Ovary (tissue), 10 donors: ENCODE measurements at places on chromosomes 3 and 15. TPM values are rescaled to one million over a fixed set of nuclear protein-coding genes. Genes with fewer than 3 reads are reported as not detected.

DNA sequence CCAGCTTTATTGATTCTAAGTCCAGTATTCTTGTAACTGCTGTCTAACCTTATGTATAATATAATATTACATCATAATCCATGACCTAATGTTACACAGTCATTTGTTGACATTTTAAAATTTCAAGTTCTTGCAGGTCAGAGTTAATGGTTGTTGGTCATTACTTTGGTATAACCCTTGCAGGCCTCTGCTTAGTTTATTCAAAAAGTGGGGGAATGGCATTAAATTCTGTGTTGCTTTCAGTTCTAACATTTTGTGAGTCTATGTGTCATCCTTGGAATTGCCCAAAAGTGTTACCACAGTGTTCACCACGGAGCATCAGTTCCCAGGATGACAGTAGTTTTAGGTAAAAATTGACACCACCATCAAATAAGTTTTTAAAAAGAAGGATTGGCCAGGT is 174.8 kb upstream of the BCL6 start:
- no peaks in the 10 kb centered on the region for H3K27me3 ChIP-seq
- H3K4me3 ChIP-seq = no peak overlapping the region
- H3K36me3 ChIP-seq = no peaks in the 10 kb centered on the region
- DNase-seq = no peak

Gene EFCC1
- 11.2 TPM for polyA plus RNA-seq

GRCh38 chr15:84722628-84723027 is 6.7 kb upstream of the SEC11A start:
- H3K27ac ChIP-seq = no peak overlapping the region
- DNase-seq = no peak
- no peaks in the 10 kb centered on the region for H3K27me3 ChIP-seq
- no peaks in the 10 kb centered on the region for H3K36me3 ChIP-seq

GRCh38 chr15:34114739-34115138 is 12.9 kb downstream of the PGBD4 start:
- no peak overlapping the region for H3K27ac ChIP-seq
- no peak overlapping the region for H3K4me3 ChIP-seq
- H3K36me3 ChIP-seq = no peaks in the 10 kb centered on the region
- no peak for DNase-seq
- H3K27me3 ChIP-seq = no peaks in the 10 kb centered on the region

GRCh38 chr15:99614749-99615288 is 49.0 kb downstream of the MEF2A start:
- H3K27me3 ChIP-seq = no peaks in the 10 kb centered on the region
- no peaks in the 10 kb centered on the region for H3K36me3 ChIP-seq
- peaks cover 13% of the 10 kb centered on the region for H3K4me1 ChIP-seq
- H3K4me3 ChIP-seq = no peak overlapping the region
- H3K27ac ChIP-seq = no peak overlapping the region

Gene TRMT10C
- 18.5 TPM for polyA plus RNA-seq

Gene MKRN2OS
- polyA plus RNA-seq = not detected
